ENCODE measurements at places on chromosomes 2 and 18. TPM values are rescaled to one million over a fixed set of nuclear protein-coding genes. Genes with fewer than 3 reads are reported as not detected.

ELOA2 gene
- not detected for total RNA-seq

CTAGE1 gene
- total RNA-seq, result not detected

LAPTM4A gene
- total RNA-seq, result 242 TPM

AGXT gene
- not detected for total RNA-seq

PLCD4 gene
- 0.90 TPM for total RNA-seq

TOGARAM2 gene
- total RNA-seq, result not detected

PAX8 gene
- 1.5 TPM for total RNA-seq

RNF144A gene
- 8.5 TPM for total RNA-seq

ERFE gene
- 9.1 TPM for total RNA-seq

TNS1 gene
- total RNA-seq, result 21.4 TPM

DSC1 gene
- total RNA-seq, result not detected

Data from A549 treated with ZK216348 at 1 μM for 4 hours (cell line).